ENCODE measurements at places on chromosomes 7 and 10.

DNA sequence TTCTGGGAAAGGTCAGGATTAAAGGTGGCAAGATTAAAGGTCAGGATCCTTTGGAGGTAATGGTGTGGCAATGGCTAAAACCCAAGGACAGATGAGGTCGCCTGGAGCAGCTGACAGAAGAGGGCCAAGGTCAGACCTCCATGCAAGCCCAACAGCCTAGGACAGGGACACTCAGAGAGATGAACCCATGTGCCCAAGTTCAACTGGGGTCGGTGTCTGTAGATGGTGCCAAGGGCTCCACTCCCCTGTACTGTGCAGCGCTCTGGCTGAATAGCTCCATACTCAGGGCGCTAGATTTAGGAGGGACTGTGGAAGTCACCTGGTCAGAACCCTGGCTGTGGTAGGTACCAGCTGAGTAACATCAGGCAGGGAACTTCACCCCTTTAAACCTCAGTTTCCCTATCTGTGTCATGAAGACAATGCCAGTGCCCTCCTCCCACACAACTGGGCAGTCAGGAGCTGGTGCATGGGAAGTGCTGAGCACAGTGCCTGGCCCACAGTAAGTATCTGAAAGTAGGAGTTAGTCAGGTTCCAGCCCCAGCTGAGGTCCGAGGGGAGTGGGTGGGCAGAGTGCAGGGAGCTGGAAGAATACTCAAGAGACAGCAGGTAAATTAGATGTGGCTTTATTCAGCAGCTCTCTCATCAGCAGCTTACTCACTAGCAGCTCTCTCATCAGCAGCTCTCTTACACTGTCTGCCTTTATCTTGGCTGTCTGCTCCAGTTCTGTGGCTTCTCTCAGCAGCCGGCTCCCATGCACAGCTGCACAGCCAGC lies 327.1 kb downstream of the GLRX3 start:
- no peak for DNase-seq

DNA sequence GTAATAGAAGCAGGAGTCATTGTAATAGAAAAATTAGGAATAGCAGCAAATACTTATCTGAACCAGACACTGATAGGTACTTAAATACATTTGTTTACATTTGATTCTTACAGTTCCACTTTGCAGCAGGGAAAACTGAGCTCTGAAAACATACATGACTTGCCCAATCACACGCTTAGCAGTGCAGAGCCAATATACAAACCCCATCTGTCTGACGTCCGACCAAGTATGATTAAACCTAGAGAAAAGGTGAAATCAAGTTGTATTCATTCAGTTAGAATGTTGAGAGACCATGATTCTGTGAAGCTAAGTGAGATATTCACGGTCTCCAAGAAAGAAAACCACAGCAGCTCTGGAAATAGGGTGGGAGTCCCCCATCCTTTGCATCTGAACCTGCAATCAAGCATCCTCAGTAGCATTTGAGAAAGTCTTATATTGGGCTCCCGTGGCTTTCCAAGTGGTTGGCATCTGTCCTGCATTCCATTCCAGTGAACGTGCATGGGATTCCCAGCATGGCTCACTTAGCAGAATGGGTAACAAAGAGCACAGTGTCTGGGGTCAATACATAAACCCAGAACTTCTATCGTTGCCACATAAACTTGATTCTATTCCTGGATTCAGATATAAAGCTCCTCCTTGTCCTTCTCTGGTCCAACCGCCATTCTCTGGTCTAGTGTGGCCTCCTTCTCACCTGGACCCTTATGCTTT lies 148.7 kb upstream of the RSU1 start:
- DNase-seq: no peak

DNA sequence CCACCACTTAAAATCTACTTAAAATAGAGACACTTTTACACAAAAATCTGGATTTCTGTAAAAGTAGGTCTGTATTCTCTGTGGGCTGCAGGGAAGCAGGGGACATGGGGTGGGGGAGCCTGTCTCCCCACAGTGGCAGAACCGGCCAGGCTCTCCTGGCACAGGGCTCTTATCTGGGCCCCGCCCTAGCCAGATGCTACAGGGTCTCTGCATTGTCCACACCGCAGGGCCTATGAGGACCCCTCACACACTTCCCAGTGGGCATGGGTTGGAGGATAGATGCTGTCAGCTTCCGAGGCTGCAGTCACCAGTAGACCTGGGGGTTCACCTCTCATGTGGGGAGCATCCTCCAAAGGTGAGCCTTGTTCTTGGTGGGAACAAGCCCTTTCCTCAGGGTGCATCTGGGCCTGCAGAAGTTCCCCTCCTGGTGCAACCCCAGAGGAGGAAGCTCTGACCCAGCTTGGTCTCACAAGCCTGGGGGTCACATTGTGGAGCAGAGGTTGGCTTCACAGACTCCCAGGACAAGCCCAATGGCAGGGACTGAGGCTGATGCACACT lies 15.4 kb upstream of the MYL7 start:
- DNase-seq: no peak

- no peak for DNase-seq
Observed at GRCh38 chr7:50367100-50367499, 62.6 kb downstream of the IKZF1 start.

DNA sequence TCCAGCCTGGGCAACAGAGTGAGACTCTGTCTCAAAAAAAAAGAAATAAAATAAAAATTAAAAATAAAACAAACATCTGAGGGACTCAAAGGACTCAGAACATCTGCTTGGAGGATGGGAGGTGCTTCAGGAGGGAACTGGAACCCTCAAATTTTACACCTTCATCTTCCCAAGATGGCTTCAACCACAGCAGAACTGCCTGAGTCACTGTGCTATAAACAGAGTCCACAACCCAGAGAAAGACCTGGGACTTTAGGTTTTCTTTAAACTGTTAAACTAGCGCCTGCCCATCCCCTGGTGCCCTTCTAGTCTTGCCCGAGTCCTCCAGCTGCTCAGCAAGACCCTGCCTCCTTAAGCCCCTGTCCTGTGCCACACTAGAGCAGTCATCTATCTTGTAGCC lies 40.8 kb downstream of the RGS10 start:
- DNase-seq: no peak

- DNase-seq: no peak
Observed at GRCh38 chr7:93717217-93717900, 142.8 kb upstream of the CALCR start.

DNA sequence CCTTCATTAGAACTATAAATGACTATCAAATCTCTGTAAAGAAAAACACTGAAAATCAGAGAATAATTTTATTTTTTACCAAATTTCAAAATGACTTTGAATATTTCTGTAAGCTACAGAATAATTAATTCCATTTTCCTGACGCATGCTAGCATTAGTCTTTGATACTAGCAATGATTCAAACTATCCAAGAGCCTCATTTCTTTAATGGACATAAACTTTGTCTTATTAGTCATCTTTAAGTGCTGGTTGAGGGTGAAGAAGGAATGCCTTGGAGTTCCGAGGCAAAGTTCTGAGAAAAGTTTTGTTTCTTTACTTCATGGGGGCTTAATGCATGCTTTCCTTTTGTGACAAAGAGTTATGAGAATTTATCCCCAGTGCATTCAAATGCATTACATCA lies 137.3 kb downstream of the AGMO start:
- no peak for DNase-seq

- peak; percentile 77 for DNase-seq
Observed at GRCh38 chr10:108544500-108545120, 1378.7 kb downstream of the XPNPEP1 start.

DNA sequence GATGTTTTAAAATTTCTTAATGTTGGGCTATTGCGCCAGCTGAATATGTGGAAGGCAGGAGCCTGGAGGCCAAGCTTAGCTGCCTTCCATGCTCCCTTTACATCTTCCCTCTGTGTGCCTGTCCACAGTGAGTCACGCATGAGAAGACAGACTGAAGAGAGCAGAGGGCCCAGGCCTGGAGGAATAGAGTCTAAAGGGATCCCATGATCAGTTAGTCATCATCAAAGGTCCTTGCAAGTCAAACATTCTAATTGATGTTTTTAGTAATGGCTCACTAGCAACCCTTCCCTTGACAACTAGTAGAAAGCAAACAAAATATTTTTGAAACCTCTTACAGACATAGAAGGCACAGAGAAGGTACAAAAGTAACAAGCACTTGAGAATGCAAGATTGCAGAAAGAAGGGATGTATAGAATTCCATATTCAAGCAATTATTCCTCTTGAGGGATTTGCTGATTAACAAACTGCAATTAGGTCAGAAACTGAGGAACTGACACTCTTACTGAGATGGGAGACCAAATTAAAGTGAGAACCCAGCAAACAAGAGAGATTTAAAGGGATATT lies 30.7 kb upstream of the APBB1IP start:
- DNase-seq: no peak

- no peak for DNase-seq
Observed at GRCh38 chr7:83547526-83547925, 101.4 kb downstream of the SEMA3E start.

GRCh38 chr7:134709197-134709596 lies 62.5 kb downstream of the BPGM start:
- DNase-seq: no peak

GRCh38 chr7:38367301-38367890 lies 94.0 kb upstream of the TARP start:
- DNase-seq: no peak

GRCh38 chr7:48289656-48290055 lies 118.4 kb downstream of the ABCA13 start:
- no peak for DNase-seq

DNA sequence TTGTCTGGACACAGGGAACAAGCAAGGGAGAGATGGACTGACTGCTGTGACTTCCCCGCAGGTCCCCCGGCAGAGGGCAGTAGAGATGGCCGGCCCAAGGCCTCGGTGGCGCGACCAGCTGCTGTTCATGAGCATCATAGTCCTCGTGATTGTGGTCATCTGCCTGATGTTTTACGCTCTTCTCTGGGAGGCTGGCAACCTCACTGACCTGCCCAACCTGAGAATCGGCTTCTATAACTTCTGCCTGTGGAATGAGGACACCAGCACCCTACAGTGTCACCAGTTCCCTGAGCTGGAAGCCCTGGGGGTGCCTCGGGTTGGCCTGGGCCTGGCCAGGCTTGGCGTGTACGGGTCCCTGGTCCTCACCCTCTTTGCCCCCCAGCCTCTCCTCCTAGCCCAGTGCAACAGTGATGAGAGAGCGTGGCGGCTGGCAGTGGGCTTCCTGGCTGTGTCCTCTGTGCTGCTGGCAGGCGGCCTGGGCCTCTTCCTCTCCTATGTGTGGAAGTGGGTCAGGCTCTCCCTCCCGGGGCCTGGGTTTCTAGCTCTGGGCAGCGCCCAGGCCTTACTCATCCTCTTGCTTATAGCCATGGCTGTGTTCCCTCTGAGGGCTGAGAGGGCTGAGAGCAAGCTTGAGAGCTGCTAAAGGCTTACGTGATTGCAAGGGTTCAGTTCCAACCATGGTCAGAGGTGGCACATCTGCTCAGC lies 6.0 kb downstream of the CYREN start:
- DNase-seq: no peak

GRCh38 chr10:103476046-103476768 lies 2.8 kb downstream of the CALHM3 start:
- no peak for DNase-seq

GRCh38 chr10:59006511-59007306 lies 169.7 kb upstream of the PHYHIPL start:
- no peak for DNase-seq

DNA sequence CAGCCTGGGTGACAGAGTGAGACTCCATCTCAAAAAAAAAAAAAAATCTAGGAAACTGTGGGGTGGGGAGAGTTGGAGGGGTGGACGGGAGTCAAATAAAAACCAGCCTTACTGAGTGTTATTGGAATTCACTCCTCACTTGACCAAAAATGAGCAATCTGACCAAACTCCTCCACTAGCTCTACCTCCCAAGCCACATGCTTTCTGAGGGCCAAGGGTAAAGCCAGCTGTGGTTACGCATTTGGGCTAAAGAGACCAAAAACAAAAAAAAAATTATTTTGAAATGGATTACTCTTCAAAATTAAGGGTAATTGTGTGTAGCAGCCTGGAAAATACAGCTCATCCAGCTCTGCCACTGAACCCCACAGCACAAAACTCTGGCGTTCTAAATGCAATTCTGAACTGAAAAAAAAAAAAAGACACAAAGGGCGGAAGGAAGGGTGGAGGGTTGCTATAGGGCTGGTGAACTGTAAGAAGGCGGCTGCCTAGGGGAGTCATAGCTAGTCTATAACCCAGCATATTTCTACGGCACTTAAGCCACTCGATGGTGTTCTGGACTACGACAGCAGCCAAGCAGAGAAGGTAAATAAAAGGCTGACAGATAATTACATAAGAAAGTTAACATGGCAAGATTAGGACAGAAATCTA lies 7.8 kb downstream of the ELMO1 start:
- no peak for DNase-seq

DNA sequence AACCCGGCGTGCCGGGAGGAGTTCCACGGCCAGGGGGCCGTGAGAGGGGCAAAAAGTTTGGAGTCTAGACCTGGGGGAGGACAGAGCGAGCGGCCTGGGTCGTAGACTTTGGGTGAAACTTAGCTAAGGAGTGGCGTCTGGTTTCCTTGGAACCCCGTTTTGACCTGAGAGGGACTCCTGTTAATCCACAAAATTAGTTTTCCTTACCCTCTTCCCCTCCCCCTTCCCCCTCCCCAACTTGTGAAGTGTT lies 574 bp downstream of the MARCHF5 start:
- DNase-seq: no peak

- DNase-seq: peak; percentile 83
Observed at GRCh38 chr7:99579956-99580777, 17.9 kb upstream of the TMEM225B start.

- no peak for DNase-seq
Observed at GRCh38 chr7:130387628-130388403, 7.5 kb downstream of the CPA1 start.

DNA sequence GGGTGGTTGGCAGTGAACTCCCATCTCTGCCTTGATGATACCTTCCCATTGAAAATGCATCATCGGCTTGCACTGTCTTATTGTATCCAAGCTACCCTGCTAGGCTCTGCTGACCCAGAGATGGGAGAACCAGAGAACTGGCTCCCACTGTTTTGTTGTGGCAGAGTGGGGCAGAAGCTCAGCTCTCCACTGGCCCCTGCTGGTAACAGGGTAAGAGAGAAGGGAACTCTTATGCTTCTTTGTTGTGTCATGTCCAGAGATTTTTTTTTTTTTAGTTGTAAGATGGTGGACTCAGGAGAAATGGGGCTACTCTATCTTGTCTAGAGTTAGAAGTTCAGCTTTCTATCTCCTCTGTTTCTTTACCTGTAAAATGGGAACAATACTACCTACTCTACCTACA lies 100.5 kb upstream of the SDK1 start:
- DNase-seq: no peak

GRCh38 chr10:85319826-85320225 lies 991.4 kb downstream of the CCSER2 start:
- no peak for DNase-seq

DNA sequence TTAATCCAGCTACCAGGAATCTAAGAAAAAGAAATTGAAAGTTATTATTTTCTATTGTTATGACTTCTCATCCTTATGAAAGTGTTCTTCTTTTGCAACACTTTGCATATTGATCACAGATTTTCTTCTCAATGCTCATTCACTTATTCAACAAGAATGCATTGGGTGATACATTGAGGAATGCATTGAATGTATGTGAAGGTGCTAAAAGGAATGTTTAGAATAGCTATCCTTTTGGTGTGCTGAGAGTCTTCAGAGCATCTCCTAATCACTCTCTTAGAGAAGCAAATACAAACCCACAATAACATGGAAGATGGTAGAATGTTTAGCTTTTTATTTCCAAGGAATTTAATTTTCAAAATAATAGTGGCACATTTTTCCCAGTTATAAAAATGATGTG lies 122.1 kb upstream of the KMT2E start:
- no peak for DNase-seq
